ENCODE measurements at places on chromosomes 12 and 14. TPM values are rescaled to one million over a fixed set of nuclear protein-coding genes. Genes with fewer than 3 reads are reported as not detected.

GRCh38 chr14:72439707-72440106 lies 454.2 kb downstream of the DPF3 start:
- no peak for DNase-seq

DNA sequence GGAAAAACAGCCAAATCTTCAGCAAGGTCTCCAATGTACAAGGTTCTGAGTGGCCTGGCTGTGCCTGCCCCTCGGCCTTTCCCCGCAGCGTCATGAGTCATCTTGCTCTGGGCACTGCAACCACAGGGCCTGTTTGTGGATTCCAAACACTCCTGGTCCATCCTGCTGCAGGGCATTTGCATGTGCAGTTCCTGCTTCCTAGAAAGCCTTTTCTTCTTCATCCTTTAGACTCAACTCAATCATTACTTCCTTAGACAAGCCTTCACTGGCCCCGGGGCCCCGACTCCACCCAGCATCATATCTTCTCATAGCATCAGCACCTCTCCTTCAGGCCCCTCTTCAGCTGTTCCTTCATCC lies 101.8 kb upstream of the EGLN3 start:
- DNase-seq: no peak

DNA sequence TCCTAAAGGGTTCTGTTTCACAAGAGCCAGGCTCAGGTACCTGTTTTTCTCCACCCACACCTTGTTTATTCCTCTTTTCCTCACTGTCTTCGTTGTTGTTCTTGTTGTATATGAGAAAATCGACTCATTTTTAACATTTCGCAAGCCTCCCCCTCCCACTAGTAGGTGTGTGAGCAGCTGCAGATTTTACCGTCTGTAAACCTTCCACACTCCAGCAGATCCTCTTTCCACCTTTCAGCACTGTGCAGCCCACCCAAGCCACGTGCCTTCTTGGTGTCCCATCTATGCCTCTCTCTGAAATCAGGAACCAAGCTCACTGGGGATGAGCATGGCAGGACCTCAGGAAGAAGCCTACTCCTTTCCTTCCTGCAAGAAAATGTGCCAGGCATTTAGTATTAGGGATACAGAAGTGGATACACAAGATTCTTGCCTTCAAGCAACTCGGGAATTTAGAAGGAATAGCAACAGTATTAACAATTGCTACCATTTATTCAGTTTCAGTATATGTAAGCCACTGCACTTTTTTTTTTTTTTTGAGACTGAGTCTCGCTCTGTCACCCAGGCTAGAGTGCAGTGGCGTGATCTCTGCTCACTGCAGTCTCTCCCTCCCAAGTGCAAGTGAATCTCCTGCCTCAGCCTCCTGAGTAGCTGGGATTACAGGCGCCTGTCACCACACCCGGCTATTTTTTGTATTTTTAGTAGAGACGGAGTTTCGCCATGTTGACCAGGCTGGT lies 113.6 kb downstream of the CHST11 start:
- no peak for DNase-seq

DNA sequence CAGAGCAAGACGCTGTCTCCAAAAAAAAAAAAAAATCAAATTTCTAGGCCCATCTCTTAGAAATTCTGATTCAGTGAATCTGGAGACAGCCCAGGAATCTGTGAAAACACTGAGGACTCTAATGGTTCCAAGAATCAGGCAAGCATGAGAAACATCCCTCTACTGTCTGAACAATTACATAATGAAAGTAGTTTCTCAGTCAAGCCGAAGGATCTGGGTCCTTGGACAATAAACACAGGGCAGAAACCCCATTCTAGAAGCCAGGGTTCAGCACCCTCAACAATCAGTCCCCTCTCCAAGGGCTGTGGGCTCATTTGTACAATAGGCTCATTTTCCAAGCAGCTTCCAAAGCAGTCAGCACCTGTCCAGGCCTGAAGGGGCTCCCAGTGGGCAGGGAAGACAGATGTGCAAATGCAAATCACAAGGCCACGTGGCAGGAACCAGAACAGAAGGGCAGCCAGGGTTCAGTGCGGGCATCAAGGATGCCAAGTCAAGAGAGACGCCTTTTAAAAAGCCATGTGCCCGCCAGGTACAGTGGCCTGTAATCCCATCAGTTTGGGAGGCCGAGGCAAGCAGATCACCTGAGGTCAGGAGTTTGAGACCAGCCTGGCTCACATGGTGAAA lies 96.1 kb downstream of the KSR2 start:
- DNase-seq: no peak

- DNase-seq: no peak
Measured at GRCh38 chr14:52481864-52482263, 70.4 kb downstream of the TXNDC16 start.

DNA sequence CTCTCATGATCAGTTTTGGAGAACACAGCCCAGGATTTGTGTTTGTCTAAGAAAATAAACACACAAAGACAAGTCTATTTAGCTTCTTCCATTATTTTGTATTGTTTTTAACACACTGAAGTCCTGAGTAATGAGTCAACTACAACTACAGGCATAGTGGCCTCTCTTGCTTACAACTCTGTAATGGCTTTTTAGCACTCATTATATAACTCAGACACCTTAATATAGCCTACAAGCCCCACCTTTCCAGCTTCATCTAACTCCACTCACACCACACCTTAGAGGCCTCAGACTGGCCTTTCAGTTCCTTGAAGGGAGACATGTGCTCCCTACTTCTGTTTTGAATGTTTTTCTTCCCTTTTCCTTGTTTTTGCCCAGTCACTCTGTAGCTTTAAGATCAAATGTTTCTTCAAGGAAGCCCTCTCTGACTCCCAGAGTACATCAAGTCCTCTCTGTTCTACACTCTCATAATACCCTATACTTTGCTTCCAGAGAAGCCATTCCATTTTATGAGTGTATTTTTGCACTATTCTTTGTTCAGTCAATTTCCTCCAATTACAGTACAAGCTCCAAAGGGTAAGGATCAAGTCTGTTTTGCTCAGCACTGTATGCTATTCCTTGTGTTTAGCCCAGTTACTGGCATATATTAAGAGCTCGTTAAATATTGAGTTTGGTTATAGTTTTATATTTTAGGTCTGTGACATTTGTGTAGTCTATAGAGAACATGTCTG lies 233.6 kb upstream of the ARHGAP5 start:
- no peak for DNase-seq

- DNase-seq: no peak
Measured at GRCh38 chr12:76085520-76085868, 1.0 kb upstream of the NAP1L1 start.

GRCh38 chr12:40106655-40107054 lies 774 bp upstream of the SLC2A13 start:
- DNase-seq: no peak

- DNase-seq: no peak
Measured at GRCh38 chr12:59929110-59929509, 333.3 kb downstream of the SLC16A7 start.

DNA sequence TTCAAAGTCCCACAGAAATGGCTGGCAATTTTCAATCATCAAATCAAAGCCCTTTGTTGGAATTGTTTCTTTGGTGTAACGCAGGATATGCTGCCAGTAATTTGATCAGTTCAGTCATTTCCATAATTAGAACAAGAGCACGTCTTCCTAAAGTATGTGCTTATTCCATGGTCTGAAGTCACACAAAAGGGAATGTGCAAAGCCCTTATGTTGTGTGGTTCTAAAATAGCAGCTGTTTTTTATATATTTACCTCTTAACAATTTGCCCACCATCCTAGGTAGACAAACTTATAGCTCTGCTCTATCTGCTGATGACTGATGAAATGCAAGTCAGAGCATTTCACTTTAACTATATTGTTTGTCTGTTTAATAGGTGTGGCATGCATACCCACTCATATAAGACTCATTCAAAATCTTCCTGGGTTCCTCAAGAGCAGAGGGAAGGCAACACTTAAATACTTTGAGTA lies 176.1 kb upstream of the SLC38A2 start:
- DNase-seq: no peak

GRCh38 chr14:101839236-101839635 lies 77.7 kb downstream of the PPP2R5C start:
- no peak for DNase-seq

GRCh38 chr12:85781766-85782165 lies 54.4 kb downstream of the RASSF9 start:
- no peak for DNase-seq

SLC35E3 gene
- total RNA-seq: 5.0 TPM

NOS1 gene
- 2.0 TPM for total RNA-seq

PRB2 gene
- total RNA-seq: not detected

AQP6 gene
- total RNA-seq: not detected

RALGAPA1 gene
- total RNA-seq: 27.0 TPM

TAS2R8 gene
- total RNA-seq: not detected

ADGRD1 gene
- total RNA-seq: 4.4 TPM

KANSL2 gene
- 16.5 TPM for total RNA-seq

CCDC184 gene
- 0.43 TPM for total RNA-seq

PARP2 gene
- 10.2 TPM for total RNA-seq

MYH6 gene
- 0.03 TPM for total RNA-seq

TAS2R13 gene
- total RNA-seq: 0.58 TPM

ZDHHC22 gene
- total RNA-seq: not detected

KSR2 gene
- total RNA-seq: 1.8 TPM

RHEBL1 gene
- not detected for total RNA-seq

CFAP251 gene
- 2.5 TPM for total RNA-seq

SIX6 gene
- not detected for total RNA-seq
